ENCODE measurements at places on chromosomes 2 and 18.

DNA sequence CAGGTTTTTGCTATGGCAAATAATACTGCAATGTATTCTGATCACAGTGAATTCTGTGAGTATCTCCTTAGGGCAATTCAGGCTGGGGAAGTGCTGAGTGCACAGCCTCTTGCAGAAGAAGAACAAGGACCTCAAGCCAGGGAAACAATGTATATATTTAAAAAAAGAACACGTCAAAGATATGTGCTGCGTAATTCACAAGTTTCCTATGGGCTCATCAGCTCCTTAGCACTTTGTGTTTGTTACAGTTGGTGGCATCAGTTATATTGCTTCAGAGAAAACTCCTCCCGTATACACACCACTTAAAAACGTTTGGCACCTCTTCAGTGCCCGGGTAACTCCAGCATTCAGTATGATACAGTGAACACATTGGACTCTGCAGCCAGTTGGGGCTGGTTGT is 16.5 kb upstream of the MARCO start:
- DNase-seq = no peak

DNA sequence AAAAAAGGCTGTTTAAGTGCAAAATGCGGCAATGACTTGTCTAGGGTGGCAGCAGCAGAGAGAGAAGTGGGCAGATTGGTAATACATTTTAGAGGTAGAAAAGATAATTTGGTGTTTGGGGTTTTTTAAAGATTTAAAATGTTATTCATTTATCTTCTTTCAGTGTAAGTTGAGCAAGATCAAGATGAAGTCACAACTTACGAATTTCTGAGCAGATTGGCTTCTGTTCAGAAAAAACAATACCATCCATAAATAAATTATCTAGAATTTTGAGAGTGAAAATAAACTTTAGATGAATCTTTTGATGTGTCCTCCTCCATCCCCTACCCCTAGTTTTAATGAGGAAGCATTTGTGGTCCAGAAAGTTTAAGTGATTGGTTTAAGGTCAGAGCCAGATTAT is 47.9 kb upstream of the FAM171B start:
- DNase-seq = no peak

DNA sequence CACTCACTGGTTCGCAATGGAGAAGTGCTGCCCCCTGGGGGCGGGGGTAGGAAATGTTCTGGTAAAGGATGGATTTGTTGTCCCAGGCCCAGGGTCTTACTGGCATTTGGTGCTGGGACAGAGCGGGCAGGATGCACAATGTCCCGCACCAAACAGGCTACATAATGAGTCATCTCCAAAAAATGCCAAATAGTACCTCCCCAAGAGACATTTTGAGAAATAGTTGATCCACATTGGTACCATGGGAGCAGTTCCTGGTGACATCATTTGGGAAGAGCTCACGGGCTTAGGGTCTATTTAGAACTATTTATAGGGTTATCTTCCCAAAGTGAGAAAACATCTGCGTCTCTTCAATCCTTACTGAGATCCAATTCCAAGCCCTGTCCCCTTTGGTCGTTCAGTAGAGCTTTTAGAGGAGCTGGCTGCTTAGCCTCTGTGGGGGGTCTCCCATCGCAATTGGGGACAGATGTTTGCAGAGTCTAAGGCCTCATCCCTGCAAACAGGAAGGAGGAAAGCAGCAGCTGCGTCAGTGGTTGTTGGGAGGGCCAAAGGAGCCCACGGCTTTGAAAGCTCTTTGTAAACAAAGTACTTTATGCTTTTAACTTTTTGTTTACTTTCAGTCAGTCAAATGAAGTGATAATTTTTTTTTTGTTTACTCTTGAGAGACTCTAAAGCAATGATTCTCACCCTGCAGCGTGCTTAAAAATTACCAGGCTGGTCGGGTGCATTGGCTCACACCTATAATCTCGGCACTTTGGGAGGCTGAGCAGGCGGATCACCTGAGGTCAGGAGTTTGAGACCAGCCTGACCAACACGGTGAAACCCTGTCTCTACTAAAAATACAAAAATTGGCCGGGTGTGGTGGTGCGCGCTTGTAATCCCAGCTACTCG is 49.3 kb downstream of the GREB1 start:
- DNase-seq = peak; percentile 67

DNA sequence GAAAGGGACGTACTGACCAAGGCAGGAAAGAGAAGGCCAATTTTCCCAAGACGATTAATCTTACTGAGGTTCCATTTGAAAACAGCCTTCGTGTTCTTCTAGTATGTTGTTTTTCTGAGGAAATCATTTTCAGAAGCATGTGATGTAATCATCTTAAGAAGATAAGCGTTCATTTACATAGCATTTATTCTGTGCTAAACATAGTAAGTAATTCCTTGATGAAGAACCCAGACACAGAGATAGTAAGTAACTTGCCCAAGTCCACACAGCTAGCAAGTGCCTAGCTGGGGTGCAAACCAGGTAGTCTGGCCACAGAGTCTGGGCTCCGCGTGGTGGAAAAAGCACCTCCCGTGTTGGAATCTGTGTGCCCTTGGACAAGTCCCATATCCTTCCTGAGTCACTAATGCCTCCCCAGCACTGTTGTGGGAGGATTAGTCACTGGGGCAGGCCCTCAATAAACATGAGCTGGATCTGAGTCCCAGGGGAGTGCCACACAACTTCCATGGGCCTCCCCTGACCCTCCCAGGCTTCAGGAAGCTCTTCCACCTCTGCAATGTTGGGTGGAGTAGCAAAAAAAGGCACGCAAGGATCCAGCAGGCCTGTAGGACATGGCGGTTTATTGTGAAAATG is 26.9 kb upstream of the ASAP2 start:
- no peak for DNase-seq

DNA sequence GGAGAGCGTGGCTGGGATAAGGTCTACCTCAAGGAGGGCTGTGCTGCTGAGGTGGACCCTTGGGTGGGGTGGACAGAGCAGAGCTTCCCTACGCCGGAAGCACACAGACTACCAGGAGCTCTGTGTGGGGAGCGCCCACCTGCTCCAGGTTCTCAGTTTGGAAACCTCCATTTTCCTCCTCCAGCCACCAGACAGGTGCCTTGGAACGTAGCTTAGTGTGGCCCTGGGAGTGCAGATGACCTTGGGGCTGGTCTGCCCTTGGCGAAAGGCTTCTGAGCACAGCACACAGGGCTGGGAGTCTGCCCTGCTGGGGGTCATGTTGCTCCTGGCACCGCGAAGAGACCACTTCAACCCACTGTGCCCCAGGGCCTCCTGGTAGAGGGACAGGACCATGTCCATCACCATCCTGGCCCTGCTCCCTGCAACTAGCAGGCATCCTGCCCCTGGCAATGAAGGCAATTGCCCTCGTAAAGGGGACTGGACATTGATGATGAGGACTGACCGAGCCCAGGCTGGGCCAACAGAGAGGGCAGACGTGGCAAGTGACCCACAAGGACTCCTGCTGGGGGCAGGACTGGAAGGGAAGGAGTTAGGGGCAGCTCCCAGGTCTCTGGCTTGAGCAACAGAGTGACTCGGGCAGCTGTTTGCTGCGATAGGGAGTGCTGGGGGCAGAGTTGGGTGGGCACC is 214.7 kb downstream of the CYP26B1 start:
- no peak for DNase-seq

DNA sequence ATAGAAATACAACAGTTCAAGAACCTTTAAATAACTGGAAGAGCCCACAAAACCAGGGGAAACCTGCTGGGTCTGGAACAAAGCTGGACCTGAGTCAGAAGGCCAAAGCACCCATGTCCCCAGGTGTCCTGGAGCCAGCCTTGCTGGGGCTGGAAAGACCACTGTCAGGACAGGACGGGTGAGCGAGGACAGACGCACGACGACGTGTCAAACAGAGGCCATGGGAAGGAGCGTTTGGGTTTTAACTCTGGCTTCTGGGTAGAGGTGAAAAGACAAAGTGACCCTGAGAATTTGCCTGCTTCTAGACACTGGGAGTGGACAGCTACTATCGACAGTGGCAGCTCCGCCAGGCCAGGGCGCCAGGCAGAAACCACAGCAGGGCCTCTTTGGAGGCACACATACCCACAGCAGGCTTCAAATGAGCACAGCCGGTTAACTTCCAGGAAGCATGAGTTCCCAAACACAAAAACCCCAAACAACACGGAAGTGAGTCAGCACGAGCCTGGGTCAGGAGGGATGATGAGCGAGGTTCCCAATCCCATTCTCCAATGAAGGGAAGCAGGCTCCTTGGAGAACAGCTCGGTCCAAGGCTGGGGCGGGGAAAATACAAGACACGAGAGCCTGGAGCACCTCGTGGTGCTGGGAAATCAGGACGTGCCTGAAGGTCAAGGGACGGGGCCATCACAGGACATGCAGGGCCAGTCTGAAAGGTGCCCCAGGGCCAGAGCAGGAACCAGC is 208.0 kb downstream of the TWIST2 start:
- no peak for DNase-seq

DNA sequence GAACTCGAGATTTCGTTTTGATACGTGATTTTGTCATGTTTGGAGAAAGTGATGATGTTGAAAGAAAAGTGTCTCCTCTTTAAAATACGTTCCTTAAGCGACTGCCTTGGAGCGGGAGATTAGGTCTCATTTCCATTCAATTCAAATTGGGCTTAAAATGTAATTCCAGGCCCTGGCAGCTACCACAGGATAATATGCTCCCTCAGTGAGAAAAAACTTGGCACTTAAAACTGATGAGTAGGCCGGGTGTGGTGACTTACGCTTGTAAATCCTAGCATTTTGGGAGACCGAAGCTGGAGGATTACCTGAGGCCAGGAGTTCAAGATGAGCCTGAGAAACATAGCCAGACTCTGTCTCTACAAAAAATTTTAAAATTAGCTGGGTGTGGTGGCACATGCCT is 146.3 kb upstream of the L3MBTL4 start:
- DNase-seq = no peak

DNA sequence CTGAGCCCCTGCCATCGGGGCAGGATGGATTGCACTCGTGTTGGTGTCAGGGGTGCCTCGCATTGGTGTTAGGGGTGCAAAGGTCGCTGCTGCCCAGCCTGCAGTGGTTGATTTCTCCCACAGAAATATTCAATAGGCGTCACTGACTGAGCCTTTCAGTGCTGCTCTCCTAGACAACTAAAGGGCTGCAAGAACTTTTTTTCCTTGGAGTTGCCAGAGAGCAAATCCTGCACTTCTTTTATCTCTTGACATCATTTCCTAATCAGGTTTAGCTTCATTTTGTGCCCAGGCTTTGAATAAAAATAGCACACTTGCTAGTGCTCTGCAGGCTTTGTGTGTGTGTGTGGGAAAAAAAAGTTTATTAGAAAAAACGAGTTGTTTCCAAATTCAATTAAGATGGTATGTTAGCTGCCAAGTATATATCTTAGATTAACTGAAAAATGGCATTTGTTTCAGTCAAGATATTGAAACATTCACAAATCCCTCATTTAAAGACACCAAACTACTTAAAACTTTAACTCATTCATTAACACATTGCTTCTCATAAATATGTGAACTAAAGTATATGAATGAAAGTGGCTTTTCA is 125.6 kb downstream of the SOCS6 start:
- DNase-seq = no peak

DNA sequence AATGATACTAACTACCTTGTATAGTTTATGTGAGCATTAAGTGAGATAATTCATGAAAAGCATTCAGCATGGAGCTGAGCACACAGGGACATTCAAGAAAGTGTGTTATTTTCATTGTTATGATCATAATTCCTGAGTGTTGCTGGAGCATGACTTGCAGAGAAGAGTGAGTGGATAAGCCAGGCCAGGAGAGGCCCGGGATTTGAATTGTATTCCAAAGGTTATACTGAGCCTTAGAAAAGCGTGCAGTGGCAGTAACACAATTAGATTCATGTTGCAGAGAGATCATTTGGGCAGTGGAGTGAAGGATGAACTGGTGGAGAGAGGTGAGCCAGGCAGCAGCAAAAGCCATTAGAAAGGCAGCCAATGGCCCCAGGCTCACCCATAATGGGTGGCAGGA is 142.9 kb upstream of the SH3BP4 start:
- no peak for DNase-seq

DNA sequence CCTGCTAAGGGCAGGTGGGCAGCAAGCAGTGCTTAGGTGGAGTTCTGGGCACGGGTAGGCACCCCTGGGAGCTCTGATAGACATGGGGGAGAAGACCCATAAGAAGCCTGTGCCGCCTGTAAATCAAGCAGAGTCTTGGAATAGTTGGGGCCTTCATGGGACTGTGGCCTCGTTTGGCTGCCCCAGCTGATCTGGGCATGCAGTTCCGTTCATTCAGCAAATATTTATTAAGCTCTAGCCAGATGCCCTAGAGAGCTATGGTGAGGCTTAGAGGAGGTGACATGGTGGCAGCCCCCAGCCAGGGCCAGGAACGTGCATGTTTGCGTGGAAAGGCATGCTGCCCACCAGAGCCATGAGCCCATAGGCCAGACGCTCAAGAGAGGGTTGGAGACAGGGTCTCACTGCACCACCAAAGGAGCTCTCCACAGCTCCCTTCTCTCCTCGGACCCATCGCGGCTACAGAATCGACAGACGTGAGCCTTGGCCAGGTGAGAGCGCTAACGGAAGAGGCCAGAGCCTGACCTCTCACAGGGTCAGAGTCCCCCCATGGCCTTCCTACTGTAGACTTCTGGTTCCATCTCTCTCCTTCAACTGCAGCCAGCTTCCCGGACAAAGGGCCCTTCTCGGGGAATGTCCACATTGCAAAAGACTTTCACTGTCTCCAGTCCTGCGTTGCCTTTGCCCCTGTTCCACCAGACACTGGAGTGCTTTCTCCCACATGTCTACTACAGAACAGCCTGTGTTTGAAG is 135.7 kb downstream of the INHBB start:
- no peak for DNase-seq

GRCh38 chr2:236857781-236858180 is 227.9 kb upstream of the COPS8 start:
- DNase-seq = no peak

DNA sequence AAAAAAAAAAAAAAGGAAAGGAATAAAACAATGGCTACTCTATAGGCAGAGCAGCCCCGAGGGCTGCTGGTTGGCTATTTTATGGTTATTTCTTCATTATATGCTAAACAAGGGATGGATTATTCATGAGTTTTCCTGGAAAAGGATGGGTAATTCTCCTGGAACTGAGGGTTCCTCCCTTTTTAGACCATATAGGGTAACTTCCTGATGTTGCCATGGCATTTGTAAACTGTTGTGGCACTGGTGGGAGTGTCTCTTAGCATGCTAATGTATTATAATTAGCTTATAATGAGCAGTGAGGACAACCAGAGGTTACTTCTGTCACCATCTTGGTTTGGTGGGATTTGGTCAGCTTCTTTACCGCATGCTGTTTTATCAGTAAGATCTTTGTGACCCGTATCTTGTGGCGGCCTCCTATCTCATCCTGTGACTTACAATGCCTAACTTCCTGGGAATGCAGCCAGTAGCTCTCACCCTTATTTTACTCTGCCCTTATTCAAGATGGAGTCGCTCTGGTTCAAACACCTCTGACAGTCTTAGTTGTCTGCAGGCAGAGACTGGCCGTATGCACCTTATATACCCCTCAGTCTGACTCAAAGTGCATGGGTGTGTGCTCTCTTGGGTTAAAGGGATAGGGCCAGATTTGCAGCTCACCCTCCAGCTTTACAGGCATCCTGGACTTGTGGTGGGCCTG is 57.7 kb downstream of the HAUS1 start:
- DNase-seq = no peak

All from CD4-positive, alpha-beta T cell treated with Interleukin-17A for 4 hours (primary cell).